ENCODE measurements at places on chromosomes 16 and 17.

- no peak for DNase-seq
Observed at GRCh38 chr16:87561200-87562105, 40.9 kb upstream of the JPH3 start.

DNA sequence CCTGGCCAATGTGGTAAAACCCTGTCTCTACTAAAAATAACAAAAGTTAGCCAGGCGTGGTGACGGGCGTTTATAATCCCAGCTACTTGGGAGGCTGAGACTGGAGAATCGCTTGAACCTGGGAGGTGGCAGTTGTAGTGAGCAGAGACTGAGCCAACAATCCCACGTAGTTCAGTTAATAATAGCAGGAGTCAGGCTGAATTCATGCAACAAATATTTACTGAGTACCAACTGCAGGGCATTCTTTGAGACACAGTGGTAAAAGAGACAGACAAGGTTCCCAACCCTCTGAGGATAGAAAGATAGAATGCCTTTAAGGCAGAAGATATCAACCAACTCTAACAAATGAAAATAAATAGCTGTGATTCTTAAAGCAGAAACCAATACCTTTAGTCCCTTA is 39.1 kb downstream of the SPOP start:
- no peak for DNase-seq

DNA sequence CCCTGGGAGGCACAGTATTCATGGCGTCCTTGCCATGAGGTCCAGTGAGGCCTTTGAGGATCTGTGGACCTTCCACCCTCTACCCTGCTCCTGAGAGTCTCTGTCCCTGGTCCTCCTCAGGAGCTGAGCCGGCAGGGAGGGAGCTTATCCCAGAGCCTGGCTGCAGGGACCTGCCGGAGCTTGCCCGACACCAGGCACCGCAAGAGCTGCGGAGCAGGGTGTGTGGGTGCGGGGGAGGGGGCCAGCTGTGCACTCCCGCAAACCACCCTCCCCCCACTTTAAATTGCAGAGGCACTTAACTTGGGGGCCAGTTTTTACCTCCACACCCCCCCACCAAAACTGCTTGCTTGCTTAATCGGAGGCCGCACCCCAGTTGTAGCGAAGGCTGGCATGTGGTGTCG is 609 bp upstream of the ZNF750 start:
- DNase-seq = peak; percentile 36

- DNase-seq = no peak
Observed at GRCh38 chr16:86303787-86304678, 206.3 kb upstream of the FOXF1 start.

- no peak for DNase-seq
Observed at GRCh38 chr17:21272881-21273792, 11.4 kb upstream of the MAP2K3 start.

DNA sequence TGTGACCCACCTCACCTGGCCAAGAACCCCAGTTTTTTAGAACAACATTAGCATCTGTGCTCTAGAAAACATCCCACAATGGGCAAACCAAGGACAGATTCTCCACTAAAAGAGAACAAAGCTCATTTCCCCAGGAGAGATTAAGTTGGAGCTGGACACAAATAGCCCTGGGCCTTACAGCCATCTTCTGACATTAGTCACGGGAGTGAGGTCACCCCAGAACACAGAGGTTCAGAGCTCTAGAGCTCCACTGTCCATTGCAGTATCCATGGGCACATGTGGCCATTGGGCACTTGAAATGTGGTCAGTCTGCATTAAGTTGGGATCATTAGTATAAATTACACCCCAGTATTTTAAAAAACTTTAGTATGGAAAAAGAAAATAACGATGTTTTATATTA is 47.6 kb upstream of the RBBP6 start:
- DNase-seq = no peak

DNA sequence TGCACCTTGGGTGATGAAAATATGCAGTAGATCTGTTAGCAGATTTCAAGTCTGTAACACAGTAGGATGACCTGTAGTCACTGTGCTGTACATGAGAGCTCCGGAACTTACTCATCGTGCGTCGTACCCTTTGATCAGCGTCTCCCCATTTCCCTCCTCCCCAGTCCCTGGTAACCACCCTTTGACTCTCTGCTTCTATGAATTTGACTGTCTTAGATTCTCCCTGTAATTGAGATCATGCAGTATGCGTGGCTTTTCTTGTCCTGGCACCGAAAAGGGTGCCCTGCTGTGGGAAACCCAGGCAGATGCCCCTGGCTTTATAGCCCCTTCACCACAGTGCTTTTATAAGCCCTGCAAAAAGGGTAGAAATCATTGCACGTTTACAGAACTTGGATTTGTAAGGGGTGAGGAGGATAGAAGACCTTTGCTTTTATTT is 20.5 kb downstream of the CLEC16A start:
- no peak for DNase-seq

GRCh38 chr17:41793784-41794539 is 7.5 kb upstream of the JUP start:
- peak; percentile 83 for DNase-seq

GRCh38 chr16:17759451-17760390 is 289.0 kb upstream of the XYLT1 start:
- no peak for DNase-seq

DNA sequence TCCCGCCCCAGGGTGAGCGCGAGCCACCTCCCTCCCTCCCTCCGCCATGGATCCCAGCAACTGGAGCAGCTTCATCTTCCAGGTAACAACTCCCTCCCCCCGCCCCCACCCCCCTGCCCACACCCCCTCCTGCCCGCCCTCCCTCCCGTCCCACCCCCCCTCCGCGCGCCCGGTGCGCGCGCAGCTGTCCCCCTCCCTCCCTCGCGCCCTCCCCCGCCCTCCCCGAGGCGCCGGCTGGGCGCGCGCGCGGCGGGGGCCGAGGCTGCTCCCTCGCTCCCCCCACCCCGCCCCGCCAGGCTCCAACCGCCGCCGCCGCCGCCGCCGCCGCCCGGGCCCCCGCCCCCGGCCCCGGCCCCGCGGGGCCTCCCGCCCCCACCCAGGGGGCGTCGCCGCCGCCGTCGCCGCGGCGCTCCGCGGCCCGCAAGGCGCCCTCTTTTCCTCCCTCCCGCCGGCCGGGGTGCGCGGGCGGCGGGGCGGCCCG is at the start of gene MAZ:
TSS of gene MAZ (plus strand) at position 431 of the 481 bp plus-strand sequence. CDS start 173 bp downstream, outside the sequence.
- no peak for DNase-seq

DNA sequence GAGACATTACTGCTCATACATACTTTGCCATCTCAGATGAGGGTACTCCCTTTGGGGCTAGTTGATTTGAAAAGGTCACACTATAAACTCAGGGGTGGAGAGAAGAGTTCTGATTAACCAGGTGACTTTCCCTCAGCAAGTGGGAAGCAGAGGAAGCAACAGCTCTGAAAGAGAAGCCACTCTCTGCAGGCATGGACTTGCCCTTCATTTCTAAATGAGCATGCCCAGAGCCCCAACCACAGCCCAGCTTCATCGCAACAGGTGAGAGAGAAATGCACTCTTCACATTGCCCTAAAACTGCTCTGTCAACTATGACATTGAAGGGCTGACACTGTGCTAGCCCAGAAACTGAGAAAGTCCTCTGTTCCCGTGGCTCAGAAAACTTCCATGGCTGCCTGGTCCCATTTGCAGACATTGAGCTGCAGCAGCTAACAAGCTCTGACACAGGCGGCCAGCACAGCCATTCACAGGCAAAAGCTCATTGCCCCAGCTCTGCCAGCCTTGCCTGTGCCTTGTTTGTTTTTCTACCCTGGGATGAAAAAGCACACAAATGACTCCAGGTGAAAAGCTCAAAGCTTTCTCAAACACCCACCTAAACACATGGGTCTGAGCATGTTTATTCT is 419.8 kb upstream of the DYNLRB2 start:
- no peak for DNase-seq
